ENCODE measurements at places on chromosomes 7 and 10. TPM values are rescaled to one million over a fixed set of nuclear protein-coding genes. Genes with fewer than 3 reads are reported as not detected.

GRCh38 chr7:151871904-151872303 lies 5.0 kb downstream of the PRKAG2 start:
- peak; percentile 52 for DNase-seq

GRCh38 chr7:22776964-22777363 lies 45.7 kb downstream of the TOMM7 start:
- no peak for DNase-seq

DNA sequence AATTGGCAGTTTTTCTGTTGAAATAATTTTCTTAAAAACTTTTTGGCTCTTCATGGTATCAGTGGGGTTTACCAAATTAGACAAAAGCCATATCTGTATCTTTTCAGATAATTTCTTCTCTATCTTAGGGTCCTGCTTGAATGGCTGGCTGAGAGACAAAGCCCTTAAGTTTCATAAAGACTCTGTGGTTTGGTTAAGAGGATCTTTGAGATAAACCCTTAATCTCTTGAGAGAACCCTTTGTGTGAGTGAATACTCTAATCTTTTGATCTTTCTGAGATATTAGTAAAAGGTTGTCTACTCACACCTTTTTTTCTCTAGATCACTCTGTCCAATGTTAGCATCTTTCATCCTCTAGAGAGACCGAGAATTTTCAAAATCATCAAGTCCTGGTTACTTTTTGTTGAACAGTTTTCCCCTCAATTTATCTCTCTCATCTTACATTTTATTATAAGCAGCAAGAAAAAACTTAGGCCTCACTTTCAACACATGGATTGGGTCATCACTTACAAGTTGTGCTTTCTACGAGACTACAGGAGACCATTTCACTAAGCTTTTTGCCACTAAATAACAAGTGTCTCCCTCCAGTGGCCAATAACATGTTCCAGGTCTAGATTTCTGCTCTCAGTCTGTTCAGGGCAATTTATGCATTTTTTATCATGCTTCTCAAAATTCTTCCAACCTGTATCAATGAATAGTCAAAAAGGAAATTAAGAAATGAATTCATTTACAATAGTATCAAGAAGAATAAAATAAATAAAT lies 28.4 kb downstream of the DNAJC9 start:
- no peak for DNase-seq

- no peak for DNase-seq
Observed at GRCh38 chr10:46326066-46326465, 39.3 kb downstream of the ANTXRL start.

GRCh38 chr10:48449501-48450232 lies 143.2 kb downstream of the MAPK8 start:
- DNase-seq: no peak

GRCh38 chr10:72477463-72477862 lies 122.7 kb upstream of the DNAJB12 start:
- no peak for DNase-seq

GRCh38 chr10:69962746-69963135 lies 89.9 kb upstream of the MACROH2A2 start:
- no peak for DNase-seq

- DNase-seq: no peak
Observed at GRCh38 chr7:72017756-72018155, 394.4 kb downstream of the CALN1 start.

GRCh38 chr7:149459540-149460452 lies 1.1 kb downstream of the ZNF777 start:
- peak; percentile 28 for DNase-seq

DNA sequence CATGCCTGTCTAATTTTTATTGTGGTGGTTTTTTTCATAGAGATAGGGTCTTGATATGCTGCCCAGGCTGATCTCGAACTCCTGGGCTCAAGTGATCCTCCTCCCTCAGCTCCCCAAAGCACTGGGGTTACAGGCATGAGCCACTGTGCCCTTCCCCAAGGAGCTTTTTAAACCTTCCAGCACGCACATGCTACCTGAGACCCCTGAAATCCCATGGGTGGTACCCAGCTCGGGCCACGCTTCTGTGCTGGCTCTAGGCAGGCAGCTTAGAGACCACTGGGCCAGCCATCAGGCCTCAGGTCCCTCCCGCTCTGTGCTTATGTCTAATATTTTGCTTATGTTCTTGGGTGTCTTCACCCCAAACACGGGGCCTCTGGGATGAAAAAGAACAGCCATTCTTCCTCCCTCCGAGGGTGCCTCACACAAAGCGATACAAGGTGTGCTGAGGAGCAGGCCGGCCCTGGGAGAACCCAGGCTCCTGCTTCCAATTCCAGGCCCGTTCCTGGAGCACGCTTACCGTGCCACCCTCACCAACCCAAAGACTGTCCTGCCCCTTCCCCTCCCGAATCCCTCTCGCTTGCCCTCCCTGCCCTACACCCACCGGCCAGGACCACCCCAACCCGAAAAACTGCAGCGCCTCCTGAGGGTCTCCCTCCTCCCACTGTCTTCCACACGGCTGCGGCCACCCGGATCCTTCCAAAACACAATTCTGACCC lies 10.9 kb downstream of the SPOCK2 start:
- no peak for DNase-seq

- no peak for DNase-seq
Observed at GRCh38 chr7:142454862-142455261, 197.0 kb upstream of the PRSS58 start.

GRCh38 chr10:91557651-91558111 lies 75.2 kb downstream of the PPP1R3C start:
- no peak for DNase-seq

GRCh38 chr7:123601530-123601929 lies at the start of gene ASB15:
TSS of gene ASB15 (plus strand) at chr7:123601821. CDS start at chr7:123614503, 12,682 bp downstream.
- peak; percentile 38 for DNase-seq

DNA sequence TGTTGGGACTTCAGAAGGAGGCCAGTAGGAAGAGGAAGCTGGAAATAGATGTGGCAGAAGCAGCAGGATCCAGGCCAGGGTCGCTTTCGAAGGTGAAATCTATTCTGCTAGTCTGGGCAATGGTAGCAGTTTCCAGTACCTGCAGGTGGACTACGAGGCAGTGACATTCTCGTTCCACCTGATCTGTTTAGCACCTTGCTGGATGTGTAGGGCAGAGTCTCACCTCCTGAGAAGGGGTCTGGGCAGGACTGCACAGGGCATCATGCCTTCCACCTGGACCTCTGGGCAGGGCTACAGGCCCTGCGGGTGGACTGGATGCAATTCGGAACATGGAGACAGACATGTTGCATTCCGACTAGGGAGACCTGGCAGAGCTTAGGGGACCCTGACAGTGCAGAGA lies 254.8 kb upstream of the ZNF32 start:
- no peak for DNase-seq

DNA sequence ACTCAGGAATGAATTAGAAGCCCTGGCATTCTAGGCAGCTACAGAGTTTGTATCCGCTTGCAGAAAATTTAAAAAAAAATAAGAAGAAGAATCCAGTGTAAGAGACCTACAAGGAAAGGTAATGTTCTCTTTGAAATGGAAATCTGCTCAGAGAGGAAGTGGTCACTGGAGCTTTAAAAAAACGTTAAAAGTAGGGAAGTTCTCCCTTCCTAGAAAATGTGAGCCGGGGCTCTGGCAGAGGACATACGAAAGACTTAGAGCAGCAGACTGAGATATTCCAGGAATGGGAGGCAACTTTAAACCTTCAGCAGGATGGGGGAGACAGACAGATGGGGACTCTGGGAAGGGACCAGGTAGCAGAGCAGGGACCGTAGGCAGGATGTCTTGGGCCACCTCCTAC lies 149.4 kb upstream of the NPS start:
- DNase-seq: no peak

GRCh38 chr7:155265961-155266360 lies 31.7 kb upstream of the INSIG1 start:
- no peak for DNase-seq

- DNase-seq: no peak
Observed at GRCh38 chr7:99597762-99598501, at the start of gene TMEM225B. TSS of gene TMEM225B (plus strand) at chr7:99598267. CDS start at chr7:99604389, 6,122 bp downstream.

DNA sequence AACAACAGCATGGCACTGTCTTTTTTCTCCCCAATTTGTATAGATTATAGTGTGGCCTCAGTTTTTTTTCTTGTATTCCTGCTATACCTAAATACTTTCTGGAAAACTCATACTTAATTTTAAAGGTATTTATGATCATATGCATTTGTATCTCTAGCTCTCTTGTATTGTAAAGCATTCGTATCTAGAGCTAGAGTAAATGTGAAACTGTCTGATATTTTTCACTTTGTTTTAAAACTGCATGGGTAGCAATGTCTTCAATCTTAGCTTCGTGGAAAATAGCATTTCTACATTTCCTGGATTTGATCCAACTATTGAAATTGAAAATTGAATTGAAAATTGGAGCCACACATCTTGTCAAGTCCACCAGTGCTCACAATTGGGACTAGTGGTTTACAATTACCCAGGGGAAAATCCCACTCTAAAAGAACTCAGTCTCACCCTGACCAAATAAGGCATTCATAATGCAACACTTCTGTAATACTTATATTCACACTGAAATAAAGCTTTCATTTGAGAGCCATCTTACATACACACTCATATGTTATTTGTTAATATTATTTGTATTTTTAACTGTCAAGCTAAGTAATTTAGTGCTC lies 51.3 kb upstream of the KLF6 start:
- DNase-seq: no peak

- no peak for DNase-seq
Observed at GRCh38 chr7:86991771-86992191, 67.7 kb downstream of the ELAPOR2 start.

DNA sequence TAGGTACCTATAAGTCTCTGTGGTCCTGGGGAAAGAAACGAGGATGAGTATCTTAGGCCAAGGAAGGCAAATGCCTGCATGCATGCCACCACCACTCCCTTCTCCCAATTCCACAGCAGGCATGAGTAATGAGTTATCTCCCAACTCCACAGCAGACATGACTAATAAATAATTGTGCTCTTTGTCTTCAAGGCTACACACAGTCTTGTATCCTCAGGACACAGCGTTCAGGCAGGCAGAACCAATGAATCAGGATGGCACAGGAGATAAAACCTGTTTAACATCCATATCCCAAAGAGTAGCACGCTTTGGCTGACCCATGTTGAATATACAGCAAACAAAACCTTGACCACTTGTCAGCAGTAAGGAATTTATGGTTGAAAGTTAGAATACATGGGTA lies 229.7 kb upstream of the NFE2L3 start:
- no peak for DNase-seq

- no peak for DNase-seq
Observed at GRCh38 chr7:89661876-89662275, 492.4 kb upstream of the STEAP1 start.

GRCh38 chr7:115630049-115630448 lies 400.5 kb downstream of the TFEC start:
- DNase-seq: no peak

DNA sequence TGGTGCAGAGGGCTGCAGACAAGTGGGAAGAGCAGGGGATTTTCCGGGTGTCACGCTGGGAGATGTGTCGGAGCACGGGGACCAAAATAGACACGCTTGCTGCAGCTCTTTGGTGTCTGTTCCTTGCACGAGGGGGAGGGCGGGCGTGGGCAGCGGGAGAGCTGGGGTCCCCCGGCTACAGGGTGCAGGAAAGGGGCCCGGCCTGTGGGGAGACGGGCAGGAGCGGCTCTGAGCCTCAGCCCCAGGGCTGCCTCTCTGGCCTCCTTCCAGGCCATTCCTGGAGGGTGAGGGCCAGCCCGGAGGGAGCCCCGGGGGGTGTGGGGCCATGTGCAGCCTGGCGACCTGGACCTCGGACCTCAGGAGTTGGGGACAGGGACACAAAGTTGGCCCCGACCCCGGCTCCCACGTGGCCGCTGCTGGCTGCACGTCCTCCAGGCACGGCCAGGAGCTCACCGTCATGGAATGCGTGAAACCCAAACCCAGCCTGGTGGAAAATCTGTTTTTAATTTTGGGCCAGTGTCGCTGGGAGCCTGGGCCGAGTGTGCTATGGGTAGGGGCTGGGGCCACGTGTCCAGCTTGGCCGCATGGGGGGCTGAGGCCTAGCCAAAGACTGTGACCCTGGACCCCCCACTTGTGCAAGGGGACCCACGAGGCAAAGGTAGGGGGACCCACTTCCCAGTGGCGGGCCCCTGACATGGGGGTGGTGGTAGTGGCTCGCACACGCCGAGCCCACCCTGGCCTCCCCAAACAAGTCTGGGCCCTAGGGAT lies 6.6 kb downstream of the TTYH3 start:
- no peak for DNase-seq

- DNase-seq: peak; percentile 60
Observed at GRCh38 chr10:61815496-61815895, 86.0 kb upstream of the ARID5B start.

DNA sequence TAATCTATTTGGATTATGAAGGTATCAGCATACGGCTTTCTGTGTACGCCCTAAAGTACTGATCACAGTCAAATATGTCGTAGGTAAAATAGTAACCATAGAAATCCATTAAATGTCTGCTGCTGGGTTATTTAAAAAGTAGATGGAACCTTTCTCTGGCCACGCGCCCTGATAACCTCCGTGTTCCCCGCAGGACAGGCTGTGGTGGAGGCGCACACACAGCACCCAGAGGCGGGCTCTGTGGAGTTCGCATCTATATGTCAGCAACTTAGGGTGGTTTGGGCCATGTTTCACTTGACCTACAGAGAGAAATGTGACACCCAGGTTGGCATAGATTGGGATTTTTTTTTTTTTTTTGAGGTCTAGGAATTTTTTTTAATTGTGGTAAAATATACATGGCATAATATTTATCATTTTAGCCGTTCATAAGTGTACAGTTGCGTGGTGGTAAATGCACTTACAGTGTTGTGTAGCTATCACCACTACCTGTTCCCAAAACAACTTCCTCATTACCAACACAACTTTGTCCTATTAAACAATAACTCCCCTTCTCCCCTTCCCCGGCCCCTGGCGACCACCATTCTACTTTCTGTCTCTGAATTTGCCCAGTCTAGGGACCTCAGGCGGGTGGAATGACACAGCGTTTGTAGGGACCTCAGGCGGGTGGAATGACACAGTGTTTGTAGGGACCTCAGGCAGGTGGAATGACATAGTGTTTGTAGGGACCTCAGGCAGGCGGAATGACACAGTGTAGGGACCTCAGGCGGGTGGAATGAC lies 15.4 kb downstream of the PPP2R2D start:
- DNase-seq: no peak

The TRIM56 gene
- 7.8 TPM for total RNA-seq

The OR2A5 gene
- not detected for total RNA-seq

The SLC16A9 gene
- 0.88 TPM for total RNA-seq

The TYW1B gene
- total RNA-seq: 4.4 TPM

The ZNF804B gene
- total RNA-seq: not detected

The OLAH gene
- not detected for total RNA-seq

The CRCP gene
- total RNA-seq: 51.9 TPM

The ZPBP gene
- not detected for total RNA-seq

The CABCOCO1 gene
- total RNA-seq: 0.13 TPM

The CNPY1 gene
- 2.2 TPM for total RNA-seq

The GRID2IP gene
- 0.27 TPM for total RNA-seq

The ATP5MK gene
- total RNA-seq: 304 TPM

The GPR26 gene
- total RNA-seq: not detected

The ADAM12 gene
- total RNA-seq: 15.5 TPM

All from myocyte (in vitro differentiated cells).